ENCODE measurements at places on chromosomes 4 and X.

GRCh38 chrX:11197671-11198070, 86.5 kb downstream of the HCCS start:
- no peak for DNase-seq

GRCh38 chr4:103934178-103934789, 214.5 kb upstream of the TACR3 start:
- DNase-seq, result peak; percentile 63

- peak; percentile 53 for DNase-seq
Measured at GRCh38 chr4:153651587-153651986, 32.5 kb upstream of the TLR2 start.

DNA sequence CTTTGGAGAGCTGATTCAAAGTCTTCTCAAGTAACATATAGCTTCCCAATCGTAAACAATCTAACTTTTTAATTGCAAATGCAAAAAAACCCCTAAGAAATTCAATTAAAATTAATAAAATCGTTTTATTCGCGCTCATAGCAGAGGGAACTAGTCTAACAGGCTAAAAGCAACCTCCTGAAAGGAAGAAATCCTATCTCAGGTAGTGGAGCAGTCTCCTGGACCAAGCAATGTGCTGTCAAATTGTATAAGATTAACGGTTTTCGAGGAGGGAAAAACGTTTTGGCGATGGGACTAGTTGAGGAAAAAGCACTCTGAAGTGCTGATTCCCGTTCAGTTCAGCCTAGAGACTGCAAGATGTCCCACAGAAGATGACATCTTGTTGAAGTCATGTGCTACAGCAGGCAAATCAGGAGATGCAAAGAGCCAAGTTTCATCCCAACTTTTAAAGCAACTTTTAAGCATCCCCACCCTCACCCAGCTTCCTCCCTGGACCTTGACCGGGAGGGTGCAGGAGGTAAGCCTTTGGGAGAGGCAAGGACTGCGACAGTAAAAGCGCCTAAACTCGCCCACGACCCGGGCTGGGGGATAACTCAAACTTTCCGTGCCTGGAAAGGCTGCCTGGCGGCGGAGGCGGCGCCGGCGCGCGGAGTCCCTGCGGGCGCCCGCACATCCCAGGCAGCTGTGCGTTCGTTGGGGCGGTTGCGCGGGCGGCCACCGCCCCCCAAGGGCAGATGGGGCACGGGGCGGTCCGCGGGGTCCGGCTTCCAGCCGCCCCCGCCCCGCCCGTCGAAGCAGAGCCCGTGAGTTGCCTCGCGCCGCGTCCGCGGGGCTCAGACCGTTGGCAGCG, 784 bp downstream of the MAP7D3 start:
- peak; percentile 46 for DNase-seq

DNA sequence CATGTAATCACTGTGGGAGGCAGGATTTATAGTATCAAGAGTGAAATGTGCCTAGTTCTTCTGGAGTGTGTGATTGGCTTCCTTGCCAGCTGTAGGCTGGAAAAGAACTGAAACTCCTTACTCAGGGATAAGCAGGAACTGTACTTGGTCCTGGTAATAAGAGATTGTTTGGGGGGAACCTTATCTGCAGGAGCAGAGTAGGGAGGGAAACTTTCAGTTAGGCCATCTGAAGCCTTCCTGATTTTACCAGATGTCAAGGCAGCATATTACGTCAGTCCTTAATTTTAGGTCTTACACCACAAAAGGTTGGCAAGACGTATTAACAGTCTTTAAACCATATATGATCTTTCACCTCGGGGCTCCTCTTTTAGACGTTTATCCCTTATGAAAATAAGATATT, 231.5 kb upstream of the FMR1 start:
- no peak for DNase-seq
